Endothelial cell of umbilical vein (primary cell): ENCODE measurements at places on chromosomes 1 and 21. TPM values are rescaled to one million over a fixed set of nuclear protein-coding genes. Genes with fewer than 3 reads are reported as not detected.

Gene HCN3
- total RNA-seq: 1.8 and 3.3 TPM in 2 replicates

Gene NCDN
- total RNA-seq: 22.0 and 22.3 TPM in 2 replicates

Gene KCND3
- not detected in 2 replicates for total RNA-seq

Gene IFI44L
- total RNA-seq: 1.5 and 2.8 TPM in 2 replicates

Gene ANGPTL3
- total RNA-seq: not detected in 2 replicates

Gene CFAP57
- 0.28 and 0.88 TPM in 2 replicates for total RNA-seq

Gene RIMKLA
- total RNA-seq: not detected in 2 replicates

Gene PRKACB
- total RNA-seq: 72.6 and 77.5 TPM in 2 replicates

Gene KCNE1
- total RNA-seq: 0.38 and 0.53 TPM in 2 replicates

Gene PLEKHN1
- 0.48 and 0.88 TPM in 2 replicates for total RNA-seq

Gene FLG
- not detected in 2 replicates for total RNA-seq

Gene TSPEAR
- not detected in 2 replicates for total RNA-seq

Gene PTGS2
- total RNA-seq: 21.6 and 24.1 TPM in 2 replicates

Gene HHIPL2
- not detected in 2 replicates for total RNA-seq
